Osteoblast (primary cell): ENCODE measurements at places on chromosomes 2 and 18. TPM values are rescaled to one million over a fixed set of nuclear protein-coding genes. Genes with fewer than 3 reads are reported as not detected.

GRCh38 chr2:144357623-144358373, 162.1 kb downstream of the ZEB2 start:
- peak; percentile 82 for DNase-seq

DNA sequence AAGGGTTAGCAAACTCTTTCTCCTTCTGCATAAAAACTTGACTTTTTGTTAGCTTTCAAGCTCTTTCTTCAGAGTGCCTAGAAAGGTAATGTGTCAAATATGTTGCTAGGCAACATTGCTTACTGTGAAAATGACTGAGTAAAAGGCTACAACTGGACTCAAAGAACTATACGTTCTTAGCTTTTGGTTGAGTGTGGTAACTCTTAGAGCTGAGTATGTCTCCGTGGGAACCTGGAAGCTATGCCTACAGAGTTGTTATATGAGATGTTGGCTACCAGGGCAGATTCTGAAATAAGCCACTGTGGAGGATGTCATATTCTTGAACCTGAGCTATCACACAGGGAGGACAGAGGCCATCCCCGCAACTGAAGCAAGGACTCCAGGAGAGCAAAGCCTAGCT, 105.5 kb downstream of the ARL6IP6 start:
- DNase-seq = no peak

DNA sequence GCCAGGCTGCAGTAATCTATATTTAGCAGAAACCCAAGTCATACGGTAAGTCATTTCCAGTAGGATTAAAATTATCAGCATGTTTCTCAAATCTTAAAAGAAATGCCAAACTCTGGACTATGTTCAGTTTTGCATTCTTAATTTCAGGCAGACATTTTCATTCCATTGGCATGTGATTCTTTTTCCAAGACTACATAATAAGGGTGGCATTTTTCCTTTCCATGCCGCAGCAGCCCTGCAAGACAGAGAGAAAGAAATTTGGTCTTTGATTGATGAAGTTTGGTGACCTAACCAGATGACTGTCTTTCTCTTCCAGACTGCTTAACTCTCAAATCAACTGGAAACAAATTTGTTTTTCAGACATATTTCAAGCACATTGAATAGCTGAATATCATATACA, 118.1 kb downstream of the FHOD3 start:
- no peak for DNase-seq

DNA sequence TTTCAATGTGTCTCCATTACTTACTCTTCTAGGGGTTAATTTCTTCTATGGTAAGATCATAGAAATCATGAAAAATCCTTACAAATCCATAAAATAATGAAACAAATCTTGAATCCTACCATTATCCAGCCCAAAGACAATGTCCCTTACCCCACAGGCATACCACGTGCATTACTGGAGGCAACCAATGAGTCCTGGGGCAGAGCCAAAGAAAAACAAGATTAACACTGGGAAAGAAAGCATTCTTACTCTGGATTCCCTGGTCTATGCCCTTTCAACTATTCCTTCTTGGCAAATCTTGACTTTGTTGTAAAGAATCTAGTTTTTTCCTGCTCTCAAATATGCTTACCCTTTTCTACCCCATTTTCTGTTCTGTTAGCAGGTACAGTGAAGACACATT, 3.1 kb upstream of the GALNT1 start:
- peak; percentile 52 for DNase-seq

- DNase-seq = peak; percentile 53
These were observed 49.8 kb upstream of the ALPP start for GRCh38 chr2:232328516-232329460.

- no peak for DNase-seq
These were observed 13.2 kb downstream of the ZNF407 start for GRCh38 chr18:74610860-74611259.

OTOF gene
- total RNA-seq = not detected in 2 replicates

DNA sequence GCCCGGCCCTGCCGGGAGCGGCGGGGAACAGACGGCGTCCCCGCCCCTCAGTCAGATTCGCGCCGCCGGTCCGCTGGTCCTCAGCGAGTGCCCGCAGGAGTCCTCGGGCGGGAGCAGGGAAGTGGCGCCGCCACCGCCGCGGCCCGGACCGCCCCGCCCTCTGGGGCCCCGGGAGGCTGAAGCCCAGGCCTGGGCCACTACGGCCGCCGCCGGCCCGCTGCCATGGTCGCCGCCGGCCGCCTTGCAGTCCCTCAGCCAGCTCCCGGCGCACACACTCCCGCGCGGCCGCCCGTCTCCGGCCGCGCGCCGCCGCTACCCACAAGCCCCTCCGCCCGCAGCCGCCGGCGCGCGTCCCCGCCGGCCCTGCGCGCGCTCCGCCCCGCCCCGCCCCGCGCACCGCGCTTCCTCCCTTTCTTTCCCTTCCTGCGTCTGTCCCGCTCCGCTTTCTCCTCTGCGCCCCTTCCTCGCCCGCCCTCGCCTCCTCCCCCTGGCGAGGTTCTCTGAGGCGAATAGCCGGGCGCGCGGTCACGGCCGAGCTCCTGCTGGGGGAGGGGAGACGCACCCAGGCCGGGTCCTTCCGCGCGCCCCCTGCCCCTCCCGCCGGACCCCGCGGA, at the start of gene ROCK2:
Gene ROCK2, minus strand, starts transcription at position 295 of the 614 bp plus-strand sequence. CDS start 500 bp downstream, outside the sequence.
- DNase-seq = peak; percentile 98

ABCG5 gene
- not detected in 2 replicates for total RNA-seq

DNA sequence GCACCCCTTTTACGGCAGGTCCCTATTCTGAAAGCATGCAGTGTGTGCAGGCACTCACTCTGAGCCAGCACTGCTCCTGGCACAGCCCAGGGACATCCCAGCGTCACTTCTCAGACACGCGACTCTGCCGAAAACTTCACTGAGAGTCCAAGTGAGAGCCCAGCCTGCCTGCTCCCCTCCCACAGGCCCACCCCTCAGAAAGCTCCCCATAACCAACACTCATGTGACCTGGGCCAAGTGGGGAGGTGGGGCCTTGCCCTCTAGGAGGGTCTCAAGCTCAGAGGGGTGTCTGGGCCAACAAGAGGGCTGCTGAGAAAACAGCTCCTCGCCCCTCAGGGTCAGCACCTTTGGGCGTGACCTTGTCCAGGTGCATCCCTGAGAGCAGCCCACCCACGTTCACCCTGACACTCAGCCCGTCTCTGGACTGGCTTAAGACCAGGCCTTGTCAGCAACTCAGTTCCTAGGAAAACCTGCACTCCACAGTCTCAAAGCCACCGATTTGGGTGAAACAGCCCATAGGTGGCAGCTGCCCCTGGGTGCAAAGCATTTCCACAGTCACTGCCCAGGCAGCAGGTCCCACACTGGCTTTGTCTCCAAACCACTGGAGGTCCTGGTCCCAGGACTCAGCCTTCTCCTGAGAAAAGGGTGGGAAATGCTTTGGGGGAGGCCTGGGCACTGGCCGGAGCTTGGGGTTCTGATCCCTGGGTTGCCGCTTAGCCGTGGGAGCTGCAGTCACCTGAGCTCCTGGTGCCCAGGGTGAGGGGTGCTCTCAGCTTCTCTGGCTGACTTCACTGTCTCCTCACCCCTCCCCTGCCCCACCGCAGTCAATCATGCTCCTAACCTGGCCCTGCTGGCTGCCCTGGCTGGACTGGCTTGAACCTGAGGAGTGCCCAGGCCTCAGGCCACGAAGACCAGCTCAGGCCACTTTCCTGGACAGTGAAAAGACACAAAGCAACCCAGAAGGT, 209.6 kb downstream of the HDAC4 start:
- DNase-seq = peak; percentile 70

DNA sequence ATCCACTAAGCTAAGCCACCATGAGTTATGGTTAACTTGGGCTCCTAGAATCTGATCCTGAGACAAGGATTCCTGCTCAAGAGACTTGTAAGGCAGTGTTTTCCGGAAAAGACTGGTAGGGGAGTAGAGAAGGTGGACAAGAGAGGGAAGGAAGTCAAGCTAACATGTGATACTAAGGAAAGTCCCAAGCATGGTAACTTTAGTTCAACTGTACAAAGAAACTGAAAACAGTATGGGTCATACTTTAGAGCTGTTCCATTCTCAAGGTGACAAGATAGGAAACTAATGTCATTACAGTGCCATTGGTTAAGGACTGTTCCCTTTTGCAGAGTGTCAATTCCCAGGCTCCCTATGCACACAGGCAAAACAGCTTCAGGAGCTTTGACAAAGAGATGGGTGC, 5.8 kb downstream of the MYO5B start:
- no peak for DNase-seq

MALL gene
- 4.4 and 5.1 TPM in 2 replicates for total RNA-seq

DNA sequence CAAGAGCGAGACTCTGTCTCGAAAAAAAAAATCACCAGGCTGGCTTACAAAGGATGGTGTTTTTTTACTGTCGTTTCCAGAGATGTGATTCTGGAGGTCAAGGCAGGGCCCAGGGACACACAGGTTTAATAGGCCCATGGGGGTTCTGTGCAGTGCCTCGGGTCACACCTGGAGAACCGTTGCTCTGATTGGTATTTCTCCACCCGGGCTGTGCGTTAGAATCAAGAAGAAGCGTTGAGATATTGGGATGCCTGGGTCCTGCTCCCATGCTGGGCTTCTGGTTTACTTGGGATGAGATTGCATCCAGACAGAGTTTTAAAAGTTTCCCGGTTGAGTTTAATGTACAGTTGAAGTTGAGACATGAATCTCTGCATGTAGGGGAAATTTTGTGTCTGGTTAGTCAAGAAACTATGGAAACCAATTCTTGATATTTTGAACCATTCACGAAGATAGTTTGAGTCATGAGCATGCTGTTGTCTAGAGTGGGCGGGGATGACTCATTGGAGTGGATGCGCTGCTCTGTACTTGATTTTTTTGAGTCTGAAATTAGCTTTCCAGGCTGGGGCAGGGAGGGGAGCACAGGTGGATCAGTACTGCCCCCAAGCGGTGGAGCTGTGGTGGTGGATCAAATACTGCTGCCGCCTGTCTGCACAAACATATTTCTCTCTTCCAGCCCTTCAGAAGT, 50.1 kb downstream of the GREB1 start:
- DNase-seq = peak; percentile 98

FRZB gene
- total RNA-seq = 0.29 and 0.36 TPM in 2 replicates

DNA sequence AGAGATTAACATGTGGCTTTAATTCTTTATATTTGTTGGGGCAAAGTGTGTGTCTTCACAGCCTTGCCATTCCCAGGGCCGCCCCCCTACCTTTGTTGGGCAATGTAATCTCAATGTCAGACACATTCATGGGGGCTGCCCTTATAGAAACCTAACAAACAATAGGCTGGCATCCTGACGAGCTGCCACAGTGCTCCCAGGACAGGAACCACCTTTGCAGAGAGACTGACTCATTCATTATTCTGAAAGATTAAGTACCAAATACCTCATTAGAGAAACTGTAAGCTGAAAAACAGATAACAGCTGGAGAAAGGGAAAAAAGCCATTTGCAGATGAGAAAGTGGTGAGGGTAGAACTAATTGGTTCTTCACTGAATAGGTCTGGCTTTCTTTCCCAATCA, 1587.5 kb upstream of the PIK3C3 start:
- no peak for DNase-seq

- DNase-seq = no peak
These were observed 22.0 kb upstream of the GMPPA start for GRCh38 chr2:219476652-219477151.

SAG gene
- not detected in 2 replicates for total RNA-seq

DNA sequence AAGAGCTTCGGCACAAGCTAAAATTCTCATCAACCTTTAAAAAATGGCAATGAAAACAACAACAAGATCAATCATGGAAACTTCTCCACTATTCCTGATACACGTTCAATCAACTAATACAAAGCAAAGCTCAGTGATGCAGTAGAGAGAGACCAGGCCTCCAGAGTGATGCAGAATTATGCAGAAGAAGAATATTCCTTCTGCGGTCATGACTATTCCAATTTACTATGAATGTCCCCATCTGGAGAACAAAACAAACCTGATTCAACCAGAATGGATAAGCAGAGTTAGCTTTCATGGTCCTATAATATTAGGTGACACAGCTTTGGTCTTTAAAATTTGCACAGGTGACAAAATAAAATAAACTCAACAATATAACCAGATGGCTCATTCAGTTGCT, 12.5 kb upstream of the MBOAT2 start:
- no peak for DNase-seq

- DNase-seq = no peak
These were observed 126.8 kb downstream of the MEIS1 start for GRCh38 chr2:66561645-66562303.

GRCh38 chr2:28746429-28747111, 5.1 kb upstream of the PPP1CB start:
- no peak for DNase-seq

GRCh38 chr2:28717339-28717758, 34.3 kb upstream of the PPP1CB start:
- peak; percentile 93 for DNase-seq

GRCh38 chr2:71496156-71496770, 42.9 kb downstream of the DYSF start:
- DNase-seq = no peak

DNA sequence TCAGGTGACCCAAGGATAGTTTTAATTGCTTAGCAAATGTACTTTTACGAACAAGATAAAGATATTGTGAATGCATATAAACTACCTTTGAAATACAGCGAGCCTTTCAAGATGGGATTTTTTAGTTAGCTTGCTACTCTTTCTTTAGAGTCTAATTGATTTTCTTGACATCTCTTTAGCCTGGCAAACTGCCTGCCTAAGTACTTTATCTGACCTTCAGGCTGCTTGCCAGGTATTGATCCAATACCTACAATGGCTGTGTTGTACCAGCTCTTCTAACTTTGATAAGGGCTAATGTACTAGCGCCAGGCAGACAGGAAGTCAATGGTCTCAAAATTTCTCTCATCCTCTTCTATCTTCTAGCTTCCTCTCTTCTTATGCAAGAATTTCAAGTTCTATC, 414.4 kb upstream of the ACVR2A start:
- no peak for DNase-seq

- no peak for DNase-seq
These were observed 1052.6 kb upstream of the DDX18 start for GRCh38 chr2:116761864-116762263.

SPDYA gene
- 0.59 and 0.72 TPM in 2 replicates for total RNA-seq

DNPEP gene
- 60.7 and 67.3 TPM in 2 replicates for total RNA-seq

LIMS4 gene
- total RNA-seq = 6.9 and 15.9 TPM in 2 replicates

TRIM43 gene
- total RNA-seq = not detected in 2 replicates

DNA sequence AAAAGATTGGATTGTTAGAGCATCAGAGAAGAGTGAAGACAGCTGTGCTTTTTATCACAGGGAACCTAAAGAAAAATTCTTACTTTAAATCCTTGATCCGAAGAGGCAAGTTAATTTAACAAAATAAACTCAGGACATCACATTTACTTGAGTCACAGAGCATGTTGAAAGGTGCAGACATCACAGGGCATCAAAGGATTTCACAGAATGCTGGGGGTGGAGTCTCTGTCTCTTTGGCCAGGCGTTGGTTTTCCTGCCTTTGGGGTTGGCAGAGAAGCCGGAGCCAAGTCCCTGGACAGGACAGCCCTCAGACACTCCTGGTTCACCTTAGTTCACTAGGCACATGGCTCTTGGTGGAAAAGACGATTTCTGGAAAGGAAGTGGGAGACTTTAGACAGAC, 56.3 kb downstream of the SH3RF3 start:
- DNase-seq = no peak

- DNase-seq = no peak
These were observed 266.6 kb upstream of the MYT1L start for GRCh38 chr2:2597712-2598111.

DNA sequence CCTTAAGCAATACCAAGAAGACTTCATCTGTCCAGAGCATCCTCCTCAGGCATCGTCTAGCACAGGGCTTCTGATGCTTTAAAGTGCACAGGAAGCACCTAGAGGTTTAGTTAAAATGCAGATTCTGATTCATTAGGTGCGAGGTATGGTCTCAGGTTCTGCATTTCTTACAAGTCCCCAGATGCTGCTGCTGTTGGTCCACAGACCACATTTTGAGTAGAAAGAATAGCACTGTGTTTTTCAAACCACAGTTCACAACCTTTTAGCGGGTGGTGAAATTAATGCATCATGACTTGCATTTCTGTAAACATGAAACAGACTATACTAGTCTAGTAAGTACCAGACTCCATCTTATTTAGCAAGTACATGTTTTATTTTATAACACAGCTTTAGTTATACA, 134.6 kb downstream of the TMEFF2 start:
- no peak for DNase-seq
